ENCODE measurements at places on chromosomes 13 and 19.

GRCh38 chr13:40143106-40143505 is 487.6 kb downstream of the COG6 start:
- DNase-seq: no peak

DNA sequence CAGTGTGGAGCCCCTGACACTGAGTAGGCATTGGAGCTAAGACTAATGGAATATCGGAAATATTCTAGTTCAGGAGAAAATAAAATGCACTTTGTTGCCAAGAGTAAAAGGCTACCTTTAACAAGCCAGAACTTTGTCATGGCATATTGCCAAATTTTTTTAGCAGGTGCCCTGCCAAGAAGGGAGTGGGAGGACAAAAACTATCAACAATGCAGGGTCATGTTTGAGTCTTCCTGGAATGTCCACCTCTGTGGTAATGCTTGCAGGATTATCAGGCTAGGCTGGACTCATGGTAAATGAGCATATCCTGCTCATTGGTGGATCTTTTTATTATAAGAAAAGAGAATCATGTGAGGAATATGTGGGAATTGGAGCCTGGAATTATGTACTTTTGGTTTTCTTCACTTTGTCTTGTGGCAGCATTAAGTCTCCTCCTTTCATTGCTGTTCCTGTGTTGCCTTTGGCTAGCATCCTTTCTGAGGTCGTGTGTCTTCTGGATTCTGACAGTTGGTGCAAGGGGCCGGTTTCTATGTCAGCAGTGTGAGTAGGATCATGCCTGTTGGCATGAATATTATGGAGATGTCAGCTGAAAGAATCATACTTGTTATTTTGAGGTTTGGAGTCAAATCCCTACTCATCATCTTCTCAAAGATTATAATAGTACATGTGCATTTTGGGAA is 122.9 kb upstream of the SPRY2 start:
- no peak for DNase-seq

GRCh38 chr19:1070576-1070930 is 3.6 kb downstream of the ARHGAP45 start:
- DNase-seq: no peak

DNA sequence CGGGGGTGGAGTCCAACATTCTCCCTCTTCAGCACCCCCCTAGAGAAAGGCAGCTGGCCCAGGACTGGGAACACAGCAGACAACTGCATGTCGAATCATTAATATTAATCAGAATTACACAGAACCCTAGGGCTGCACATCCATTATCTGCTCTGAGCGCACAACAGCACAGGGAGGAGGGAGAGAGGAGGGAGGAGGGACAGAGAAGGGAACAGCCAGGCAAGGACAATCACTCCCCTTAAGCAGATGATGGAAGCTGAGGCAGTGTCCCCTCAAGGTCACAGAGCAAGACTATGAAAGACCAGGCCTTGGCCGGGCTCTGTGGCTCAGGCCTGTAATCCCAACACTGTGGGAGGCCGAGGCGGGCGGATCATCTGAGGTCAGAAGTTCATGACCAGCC is 25.7 kb downstream of the TLE6 start:
- no peak for DNase-seq

GRCh38 chr13:33728271-33729037 is 89.5 kb upstream of the RFC3 start:
- DNase-seq: no peak

DNA sequence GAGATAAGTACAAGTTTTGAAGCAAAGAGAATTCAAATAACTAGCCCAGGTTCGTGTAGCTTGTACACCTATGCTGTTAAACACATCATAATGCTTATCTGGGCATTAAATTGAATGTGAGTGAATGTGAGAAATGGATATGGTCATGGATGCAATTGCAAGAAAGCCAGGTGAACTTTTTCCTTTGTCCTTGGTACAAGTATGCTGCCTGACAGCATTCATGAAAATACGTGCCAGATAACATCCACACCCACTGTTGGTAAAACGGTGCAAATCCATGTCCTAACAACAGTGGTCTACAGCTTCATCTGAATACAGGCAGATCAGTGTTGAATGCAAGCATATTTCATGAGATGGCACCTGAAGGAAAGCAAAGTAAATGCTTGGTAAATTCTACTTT is 122.2 kb downstream of the STOML3 start:
- no peak for DNase-seq

- no peak for DNase-seq
These were observed 517.7 kb downstream of the MYO16 start for GRCh38 chr13:109146912-109147647.

DNA sequence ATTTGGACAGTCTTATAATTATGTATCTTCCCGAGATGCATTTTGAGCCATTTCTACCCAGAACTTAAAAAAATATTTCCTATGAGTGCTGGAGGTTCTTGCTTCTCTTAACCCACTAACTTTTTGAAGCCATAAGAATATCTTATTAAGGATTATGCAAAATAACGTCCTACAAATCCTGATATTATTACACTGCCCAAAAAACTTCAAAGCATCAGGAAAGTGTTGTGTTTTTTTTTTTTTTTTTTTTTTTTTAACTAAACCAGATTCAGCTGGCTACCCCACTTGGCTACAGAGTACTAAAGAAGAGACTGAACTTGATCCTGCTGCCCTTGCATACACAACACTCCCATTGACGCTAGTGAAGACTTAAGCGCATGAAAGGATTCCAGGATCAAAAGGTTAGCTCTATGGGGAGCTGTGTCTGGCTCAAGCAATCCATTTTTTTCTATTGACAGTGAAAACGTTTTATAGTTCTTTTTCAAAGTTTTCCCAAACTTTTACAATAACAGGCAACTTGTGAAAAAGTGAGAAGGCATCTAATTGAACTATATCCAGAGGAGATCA is 141.4 kb downstream of the KCNRG start:
- no peak for DNase-seq

- no peak for DNase-seq
These were observed 8.6 kb downstream of the TLE2 start for GRCh38 chr19:3020321-3020960.

GRCh38 chr19:48797103-48797502 is 13.7 kb downstream of the BCAT2 start:
- DNase-seq: no peak

DNA sequence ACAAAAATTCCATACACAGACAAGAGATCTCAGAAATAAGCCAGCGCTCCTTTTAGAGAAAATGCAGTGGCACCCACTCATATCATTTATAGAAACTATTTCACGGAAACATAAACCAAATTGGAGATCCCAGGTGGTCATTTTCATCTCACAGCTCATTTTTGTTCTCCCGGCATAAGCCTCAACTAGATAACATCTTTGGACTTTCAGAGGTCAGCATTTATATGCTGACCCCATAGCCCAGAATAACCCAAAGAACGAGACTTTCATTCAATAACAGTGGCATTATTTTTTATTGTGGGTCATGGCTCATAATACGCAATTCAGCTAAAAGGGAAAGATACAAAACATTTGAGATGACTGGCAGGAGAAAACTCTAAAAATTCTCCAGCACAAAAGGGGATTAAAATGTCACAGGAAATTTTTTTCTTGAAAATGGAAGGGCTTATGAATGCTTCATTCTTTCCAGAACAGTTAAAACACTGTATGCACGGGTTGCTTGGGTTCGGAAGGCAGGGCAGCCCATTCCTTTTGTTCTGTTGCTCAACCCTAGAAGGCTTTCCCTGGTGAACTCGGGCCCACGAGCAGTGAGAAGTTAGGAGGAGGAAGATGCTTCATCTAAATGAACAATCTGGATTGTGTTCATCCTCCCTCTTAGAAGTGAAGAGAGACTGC is 24.0 kb downstream of the STARD13 start:
- DNase-seq: no peak

DNA sequence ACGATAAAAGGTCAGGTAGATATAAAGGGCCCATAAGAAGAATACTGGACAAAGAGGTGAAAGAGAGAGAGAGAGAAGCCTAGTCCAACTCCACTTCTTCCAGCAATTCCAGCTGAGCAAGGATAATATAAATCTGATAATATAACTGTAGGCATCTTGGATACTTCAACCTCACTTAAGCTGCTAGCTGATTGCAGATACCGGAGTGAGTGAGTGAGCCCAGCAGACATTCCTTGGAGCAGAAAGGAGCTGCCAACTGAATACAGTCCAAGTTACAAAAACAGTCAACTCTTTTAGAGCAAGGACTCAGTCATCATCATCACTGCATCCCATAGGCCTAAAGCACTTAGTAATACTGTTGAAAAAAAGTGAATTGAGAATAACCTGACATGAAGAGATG is 387.6 kb downstream of the SLITRK6 start:
- DNase-seq: no peak

DNA sequence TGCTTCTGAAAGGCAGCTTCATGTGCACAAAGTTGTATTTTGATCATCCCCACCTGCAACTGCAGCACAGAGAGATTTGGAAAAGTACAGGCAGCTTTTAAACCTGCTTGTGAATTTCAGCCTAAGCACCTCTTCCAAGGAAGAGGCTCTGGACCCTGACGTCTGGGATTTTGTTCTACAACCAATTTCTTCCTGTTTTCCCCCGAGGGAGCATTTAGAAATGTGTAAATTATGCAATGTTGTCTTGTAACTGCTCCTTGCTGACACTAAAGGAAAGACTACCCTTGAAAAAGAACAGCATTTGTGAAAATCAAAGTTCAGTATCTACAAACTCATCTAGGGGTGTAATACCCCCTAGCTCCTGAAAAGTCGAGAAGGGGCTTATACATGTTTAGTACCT is 15.4 kb downstream of the MED26 start:
- DNase-seq: no peak

DNA sequence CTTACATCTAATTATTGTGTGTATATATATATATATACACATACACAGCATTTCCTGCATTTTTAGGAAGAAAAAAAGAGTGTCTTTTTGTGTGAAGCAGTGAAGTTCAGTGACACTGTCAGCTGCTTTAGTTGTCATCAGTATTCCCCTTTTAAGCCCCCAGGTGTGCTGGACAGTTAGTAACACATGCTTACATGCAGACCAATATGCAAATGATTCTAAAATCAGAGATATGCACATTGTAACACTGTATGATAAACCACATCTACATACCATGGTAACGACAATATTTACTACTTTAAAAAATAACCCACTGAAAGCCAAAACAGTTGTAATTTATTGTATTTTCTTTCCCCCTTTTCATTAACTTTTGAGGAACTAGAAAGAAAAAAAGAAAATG is 16.8 kb downstream of the LHFPL6 start:
- DNase-seq: no peak

- DNase-seq: peak; percentile 37
These were observed 467 bp downstream of the LAMP1 start for GRCh38 chr13:113297370-113298042.

DNA sequence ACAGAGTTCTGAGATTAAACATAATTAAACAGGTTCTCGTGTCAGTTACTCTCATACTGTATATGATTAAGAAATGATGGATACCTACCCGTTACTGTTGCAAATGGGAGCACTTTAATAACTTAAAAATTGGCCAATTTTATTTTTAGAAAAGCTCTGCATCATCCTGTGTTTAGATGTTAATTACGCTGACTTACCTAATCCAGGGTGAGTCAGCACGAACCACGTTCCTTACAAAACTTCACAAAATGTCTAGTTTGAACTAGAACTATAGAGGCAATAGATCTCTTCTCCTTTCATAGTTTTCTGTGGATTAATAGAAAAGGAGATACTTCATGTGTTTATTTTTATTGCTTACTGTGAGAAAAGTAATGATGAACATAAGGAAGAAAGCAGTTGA is 363.9 kb downstream of the MYO16 start:
- DNase-seq: no peak

DNA sequence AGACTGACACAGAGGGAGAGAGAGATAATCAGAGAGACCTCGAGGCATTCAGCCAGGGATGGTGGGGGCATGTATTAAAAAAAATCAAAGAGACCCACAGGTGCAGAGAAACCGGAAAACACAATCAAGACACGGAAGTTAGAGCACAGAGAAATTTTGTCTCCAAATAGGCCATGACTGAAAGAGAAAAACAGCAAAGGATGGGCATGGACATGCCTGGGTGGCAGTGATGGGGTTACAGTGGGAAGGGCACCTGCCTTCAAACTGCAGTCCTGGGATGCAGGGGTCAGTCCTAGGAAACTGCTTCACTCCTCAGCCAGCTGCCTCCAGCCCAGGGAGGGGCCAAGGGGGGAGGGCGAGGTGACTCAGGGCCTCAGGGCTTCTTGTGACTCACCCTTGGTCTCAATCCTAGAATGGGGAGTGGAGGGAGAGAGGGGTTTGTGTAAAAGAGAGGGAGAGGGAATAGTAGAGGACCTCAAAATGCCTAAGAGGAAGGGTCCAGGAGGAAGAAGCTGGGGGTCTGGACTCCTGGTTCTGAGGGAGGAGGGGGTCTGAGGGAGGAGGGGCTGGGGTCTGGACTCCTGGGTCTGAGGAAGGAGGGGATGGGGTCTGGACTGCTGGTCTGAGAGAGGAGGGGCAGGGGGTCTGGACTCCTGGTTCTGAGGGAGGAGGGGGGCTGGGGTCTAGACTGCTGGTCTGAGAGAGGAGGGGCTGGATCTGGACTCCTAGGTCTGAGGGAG is 3.6 kb upstream of the KCNN4 start:
- DNase-seq: peak; percentile 71

DNA sequence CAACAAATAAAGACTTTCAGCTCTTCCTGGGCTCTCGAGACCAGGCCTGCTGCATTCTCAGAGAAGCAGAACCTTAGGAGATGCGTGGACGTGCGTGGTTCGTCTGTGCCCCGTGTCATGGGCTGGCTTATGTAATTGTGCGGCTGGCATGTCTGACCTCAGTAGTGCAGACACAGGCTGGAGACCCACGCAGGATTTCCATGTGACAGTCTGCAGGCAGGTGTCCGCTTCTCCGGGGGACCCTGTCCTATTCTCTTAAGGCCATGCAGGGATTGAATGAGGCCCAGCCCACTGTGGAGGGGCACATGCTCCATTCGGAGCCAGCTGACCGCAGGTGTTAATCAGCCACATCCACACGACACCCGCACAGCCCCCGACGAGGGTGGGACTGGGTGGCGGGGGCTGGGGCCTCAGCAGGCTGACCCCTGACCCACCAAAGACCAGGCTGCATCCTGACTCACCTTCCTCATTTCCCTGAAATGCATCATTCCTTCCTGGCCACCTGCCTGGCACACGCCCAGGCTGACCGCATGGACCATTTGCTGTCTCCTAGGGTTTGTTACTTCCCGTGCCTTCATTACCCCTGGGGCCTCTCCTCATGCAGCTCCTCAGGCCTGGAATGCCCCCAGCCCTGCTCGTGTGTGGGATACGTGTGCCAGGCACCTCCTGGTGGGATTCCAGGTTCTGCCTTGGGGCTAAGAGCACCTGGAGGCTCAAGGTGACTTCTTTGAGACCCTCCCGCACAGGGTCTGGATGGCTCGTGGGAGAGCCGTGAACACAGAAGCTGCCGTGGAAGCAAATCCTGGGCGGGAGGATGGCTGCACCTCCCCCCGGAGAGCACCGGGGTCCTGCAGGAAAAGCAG is 10.7 kb upstream of the MCF2L start:
- DNase-seq: no peak

DNA sequence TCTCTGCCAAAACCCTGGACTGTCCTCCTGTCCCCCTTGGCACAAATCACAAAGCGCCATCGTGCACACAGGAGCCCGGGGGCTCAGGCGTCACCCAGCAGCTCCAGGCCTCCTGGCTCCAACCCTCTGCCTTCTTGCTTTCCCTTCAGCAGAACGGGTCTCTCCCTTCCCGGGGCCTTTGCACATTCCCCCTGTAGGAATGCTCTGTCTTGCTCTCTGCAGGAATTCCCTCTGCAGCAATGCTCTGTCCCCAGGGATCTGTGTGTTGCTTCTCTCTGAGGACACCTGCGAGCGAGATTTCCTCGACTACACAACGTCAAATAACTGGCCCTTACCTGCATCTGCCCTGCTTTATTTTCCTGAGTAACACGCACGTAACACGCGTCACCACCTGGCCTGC is 13.3 kb upstream of the RASA3 start:
- DNase-seq: no peak
